Activated T-cell treated with anti-CD3 and anti-CD28 coated beads, Interleukin-2, amount 50 U/mL, for 4 hours (primary cell): ENCODE measurements at places on chromosomes 11 and 22. TPM values are rescaled to one million over a fixed set of nuclear protein-coding genes. Genes with fewer than 3 reads are reported as not detected.
A peak's percentile ranks its signal among the peaks of the same experiment; 100 is the strongest.

PGA3 gene
- not detected for total RNA-seq

LMO1 gene
- not detected for total RNA-seq

OR51B5 gene
- not detected for total RNA-seq

SLC37A2 gene
- 0.13 TPM for total RNA-seq

APOL5 gene
- not detected for total RNA-seq

GRCh38 chr11:64094463-64095260 is 58.9 kb downstream of the FLRT1 start:
- no peak for DNase-seq

- DNase-seq, result no peak
Observed at GRCh38 chr11:111912535-111912934, at the start of gene HSPB2. Gene HSPB2, plus strand, starts transcription at chr11:111912734. Its CDS starts 96 bp downstream, at chr11:111912830.

GRCh38 chr11:7586376-7586775 is 72.6 kb downstream of the PPFIBP2 start:
- DNase-seq, result no peak

DNA sequence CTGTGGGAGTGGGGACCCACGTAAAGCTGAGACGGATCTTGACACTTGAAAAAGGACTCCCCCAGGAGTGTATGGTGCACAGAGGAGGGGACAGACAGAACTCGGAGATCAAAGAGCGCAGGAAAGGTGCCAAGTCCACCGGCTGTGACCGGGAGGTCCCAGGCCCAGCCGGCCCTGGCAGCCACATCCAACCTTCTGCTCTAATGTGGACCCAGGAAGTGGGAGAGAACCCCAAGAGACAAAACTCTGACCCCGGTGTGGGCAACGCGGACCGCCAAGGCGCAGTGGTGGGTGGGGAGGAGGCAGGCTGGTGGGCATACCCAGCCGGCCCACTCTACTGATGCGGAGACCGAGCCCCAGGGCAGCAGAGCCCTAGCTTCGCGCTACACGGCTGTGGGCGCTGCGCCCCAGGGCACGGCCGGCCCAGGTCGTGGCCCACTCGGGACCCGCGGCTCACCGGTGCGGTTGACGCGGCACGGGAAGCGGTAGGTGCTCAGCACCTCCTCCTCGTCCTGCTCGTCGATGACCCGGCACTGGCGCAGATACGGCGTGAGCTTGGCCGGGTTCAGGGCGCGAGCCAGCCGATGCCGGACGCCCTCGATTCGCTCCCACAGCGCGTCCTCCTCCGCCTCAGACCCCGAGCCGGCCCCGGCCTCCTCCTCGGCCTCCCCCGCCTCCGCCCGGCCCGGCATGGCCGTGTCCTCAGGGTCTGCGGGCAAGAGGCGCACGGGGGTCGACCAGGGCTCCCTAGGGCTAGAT is 527 bp downstream of the CARD10 start:
- DNase-seq, result no peak

GRCh38 chr11:47234669-47235100 is 13.9 kb downstream of the ACP2 start:
- peak; percentile 47 for DNase-seq

- DNase-seq, result no peak
Observed at GRCh38 chr11:16630651-16631050, 107.8 kb upstream of the C11orf58 start.

DNA sequence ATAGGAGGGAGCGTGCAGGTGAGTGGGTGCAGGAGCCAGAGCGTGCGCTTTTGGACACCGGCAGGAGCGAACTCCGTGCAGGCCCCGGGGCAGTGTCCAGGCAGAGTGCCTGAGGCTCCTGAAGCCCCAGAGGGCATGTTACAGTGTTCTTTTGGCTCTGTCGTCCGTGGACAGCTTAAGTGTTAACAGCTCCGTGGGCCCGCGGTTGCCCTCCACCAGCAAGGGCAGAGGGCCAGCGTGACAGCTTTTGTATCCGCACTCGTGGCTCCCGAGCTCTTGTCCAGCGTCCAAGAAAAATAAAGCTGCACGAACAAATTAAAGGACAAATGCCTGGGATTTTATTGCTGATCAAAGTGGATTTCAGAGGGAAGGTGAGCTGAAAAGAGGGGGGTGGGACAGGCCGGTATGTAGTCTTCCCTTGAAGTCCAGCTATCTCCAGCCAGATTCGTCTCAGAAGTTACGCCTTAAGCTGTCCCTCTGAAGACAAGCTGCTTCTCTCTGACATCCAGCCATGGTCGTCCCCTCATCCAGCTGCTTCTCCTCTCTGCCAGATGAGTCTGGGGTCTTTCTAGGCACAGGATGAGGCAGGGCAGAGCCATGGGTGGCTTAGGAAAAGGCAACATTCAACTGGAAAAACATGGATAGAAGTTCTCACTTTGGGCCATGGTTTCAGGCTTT is 968 bp upstream of the TMEM109 start:
- no peak for DNase-seq

DNA sequence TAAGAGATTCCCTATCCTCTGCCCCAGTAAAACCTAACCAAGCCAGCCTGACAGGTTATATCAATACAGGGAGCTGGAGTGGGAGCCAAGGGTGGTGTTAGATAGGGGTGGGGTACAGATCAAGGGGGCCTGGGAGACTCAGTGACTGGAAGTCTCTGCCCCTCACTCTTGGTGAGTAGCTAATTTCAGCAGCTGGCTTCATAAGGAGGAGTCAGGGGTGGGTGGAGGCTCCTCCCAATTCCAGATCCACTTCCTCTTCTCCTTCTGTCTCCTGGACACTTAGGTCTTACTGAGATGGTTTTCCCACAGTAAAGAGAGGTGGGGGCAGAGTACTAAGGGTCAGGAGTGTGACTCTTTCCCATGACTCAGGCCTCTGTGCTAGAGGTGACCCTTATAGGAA is 1.1 kb upstream of the VSIG2 start:
- DNase-seq, result no peak

- DNase-seq, result no peak
Observed at GRCh38 chr11:128415539-128415938, 171.8 kb downstream of the ETS1 start.
